ENCODE measurements at places on chromosomes 2 and 18.

DNA sequence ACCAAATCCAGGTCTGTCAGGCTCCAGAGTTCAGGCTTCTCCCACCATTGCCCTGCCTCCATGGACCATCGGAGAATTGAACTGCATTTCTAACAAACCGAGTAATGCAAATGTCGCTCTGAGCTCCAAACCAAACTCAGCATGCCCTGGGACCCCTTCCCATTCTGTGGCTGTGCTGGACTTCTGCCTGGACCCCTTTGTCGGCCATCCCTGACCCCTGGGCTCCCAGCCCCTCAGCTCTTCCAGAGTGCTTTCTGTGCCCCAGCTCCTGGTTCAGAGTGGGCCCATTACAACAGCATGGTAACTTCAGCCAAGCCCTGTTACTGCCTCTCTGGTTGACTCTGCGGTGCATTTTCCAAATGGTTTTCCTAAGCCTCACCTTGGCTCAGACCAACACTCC is 55.1 kb upstream of the MAPRE3 start:
- DNase-seq = no peak

- no peak for DNase-seq
Observed at GRCh38 chr2:37635504-37636380, 35.7 kb downstream of the CDC42EP3 start.

DNA sequence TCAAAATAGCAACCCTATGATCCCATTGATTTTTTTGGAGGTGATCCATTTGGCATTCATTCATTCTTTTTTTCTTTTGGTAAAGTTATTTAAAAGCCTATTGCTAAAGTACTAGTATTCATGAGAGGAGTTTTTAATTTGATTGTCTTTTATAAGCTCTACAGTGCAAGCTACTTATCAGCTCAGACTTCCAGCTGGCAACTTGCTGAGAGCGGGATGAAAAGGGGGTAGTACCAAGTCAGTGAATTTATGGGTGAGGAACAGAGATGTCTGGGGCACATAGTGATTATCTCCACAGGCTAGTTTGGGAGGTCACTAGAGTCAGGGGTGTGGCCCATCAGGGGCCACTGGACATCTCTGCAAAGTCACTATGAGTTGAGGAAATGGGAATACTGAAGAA is 202.4 kb downstream of the PIK3C3 start:
- no peak for DNase-seq

DNA sequence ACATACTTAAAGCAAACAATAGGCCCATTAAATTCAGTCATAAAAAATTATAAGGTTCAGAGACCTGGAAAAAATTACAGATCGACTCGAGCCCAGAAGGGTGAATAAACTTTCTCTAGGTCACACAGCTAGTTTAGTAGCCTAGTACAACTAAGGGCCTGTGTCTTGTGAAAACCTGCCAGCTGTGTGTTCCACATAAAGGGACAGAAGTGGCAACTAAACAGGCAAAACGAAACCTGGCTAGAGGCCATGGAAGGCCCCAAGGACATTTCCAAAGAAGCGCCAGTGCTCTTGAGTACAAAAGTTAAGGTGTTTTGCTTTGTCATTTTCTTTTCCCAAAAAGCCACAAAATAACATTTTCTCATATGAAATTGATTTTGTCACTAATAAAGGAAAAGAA is 164.9 kb downstream of the L3MBTL4 start:
- DNase-seq = no peak

DNA sequence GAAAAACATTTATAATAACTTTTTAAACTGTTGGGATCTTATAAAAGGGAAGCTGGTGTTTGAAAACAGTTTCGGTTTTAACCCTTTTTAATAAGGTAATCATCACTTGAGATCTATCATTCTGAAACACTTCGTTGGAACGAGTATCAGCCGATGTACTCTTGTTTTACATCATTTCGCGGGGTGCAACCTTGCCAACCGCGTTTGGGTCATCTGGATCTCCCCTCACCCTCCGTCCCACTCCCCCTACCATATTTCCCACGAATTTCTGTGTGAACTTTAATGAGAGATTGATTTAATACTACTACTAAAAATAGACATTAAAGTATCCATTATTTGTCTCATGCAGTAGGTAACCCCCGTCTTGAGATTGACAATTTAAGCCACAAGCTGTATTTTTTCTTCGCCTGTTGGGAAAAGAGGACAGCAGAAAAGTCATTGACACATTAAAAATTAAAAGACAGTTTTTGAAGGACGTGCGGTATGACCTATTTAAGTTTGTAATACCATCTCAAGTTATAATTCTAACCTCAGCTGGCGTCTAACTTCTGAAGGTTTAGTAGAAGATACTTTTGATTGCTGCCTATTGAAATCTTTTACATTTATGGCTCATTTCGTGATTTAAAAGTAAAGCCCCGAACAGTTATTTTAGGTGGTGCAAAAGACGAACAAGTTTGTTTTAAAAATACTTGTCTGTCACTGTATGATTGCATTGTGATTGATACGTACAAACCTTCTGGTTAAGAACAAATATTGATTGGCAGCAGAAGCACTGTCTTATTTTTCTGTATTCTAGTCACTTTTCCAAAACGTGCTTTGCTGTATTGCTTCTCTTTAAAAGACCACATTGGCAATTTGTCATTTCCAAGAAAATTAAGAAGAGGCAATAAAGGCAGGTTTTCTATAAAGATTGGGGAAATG is 1.5 kb downstream of the CREB1 start:
- DNase-seq = no peak

DNA sequence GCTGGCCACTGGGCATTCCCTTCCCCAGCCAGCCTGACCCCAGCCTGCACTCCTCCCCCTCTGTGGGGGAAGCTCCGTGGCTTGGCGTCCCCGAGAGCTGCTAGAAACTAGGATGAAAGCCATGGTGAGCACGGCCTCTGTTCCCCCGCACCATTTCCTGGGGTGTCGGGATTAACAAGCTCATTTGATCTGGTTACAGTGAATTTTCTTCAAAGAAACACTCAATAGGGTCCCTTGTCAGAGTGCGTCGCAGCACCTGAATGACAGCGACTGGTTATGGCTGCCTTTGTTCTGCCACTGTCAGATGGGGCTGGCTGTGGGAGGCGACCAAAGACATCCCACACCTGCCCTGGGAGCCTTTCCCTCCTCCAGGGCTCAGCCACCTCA is 7.7 kb upstream of the ALPI start:
- no peak for DNase-seq

DNA sequence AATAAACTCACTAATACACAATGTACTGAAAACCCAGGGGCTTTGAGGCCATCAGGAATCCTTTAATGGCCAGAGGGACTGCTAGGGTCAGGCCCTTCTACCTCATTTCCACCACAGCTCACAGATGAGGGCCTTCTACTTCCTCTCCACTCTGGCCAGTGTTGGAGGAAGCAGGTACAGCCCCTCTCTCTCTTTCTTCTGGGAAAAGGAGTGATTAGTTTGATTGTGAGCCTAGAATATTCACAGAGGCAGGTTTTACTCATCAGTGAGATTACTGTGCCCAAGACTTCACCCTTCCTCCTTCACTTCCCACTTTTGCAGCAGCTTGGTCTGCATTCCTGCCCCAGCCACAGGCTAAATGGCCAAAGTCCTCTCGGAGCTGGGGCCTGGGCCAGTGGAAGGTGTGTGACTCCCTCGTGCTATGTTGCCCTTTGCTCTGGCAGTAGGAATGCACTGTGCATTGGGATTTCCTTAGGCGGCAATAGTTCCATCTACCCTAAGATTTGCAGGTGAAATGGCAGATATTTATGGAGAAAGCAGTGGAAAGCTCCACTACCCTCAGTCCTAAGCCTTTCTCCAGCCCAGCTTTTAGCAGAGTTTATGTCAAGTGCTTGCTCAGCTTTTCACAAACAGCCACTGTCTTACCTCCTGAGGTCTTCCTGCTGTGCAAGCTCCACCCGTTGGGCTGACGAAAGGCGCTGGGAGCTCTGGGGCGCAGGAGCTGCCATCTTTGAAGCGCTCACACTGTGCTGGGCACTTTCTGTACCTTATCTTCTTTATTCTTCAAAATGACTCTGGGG is 36.2 kb upstream of the YES1 start:
- no peak for DNase-seq

DNA sequence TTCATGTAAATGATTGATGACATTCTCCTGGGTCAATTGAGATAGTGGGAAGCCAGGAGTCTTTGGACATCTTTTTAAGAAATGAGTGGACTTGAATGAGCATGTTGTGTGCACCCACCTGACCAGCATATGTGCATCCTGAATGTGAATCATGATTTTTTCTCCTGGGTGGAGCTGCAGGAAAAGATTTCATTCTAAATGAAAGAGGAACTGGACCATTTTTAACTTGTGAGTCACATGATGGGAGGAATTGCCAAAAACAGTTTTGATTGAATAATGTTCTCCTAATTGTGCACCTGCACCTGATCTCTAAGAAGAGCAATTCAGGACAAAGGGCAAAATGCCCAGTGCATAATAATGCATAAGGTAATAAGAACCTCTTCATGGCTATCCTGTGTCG is 32.3 kb downstream of the COPS8 start:
- DNase-seq = no peak

DNA sequence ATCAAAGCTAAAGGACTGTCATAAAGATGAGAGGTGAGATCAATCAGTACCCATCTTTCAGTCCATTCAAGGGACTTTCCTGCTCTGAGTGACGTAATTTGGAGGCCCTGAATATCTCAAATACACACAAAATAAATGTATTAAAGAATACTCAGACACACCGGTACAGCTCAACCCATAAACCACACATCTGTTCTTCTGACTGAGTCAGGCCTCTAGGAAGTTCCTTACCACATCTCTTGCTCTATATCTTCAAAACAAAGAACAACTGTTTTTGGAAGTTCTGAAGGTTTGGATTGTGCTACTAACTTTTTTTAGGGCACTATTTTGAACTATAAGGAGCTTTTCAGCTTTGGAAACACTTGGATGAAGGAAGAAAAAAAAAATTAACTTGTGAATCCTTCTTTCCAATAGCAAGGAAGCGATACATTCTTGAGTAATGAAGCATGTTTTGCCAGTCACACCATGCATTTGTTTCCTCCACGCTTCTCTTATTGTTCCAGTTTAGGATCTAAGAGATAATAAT is 866.5 kb upstream of the VRK2 start:
- DNase-seq = no peak

- no peak for DNase-seq
Observed at GRCh38 chr18:71849407-71849806, 694.7 kb downstream of the CBLN2 start.

DNA sequence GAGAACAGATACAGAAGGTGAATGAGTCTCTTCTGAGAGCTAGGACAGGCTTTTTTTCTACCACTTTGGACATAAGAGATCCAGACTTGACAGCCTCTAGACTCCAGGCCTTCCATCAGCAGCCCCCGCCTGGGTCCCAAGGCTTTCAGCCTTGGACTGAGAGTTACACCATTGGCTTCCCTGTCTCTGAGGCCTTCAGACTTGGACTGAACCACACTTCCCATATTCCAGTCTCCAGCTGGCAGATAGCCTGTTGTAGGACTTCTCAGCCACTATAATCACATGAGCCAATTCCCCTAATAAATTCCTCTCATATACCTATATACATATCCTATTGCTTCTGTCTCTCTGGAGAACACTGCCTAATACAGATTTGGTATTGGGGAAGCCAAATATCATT is 128.2 kb downstream of the MCFD2 start:
- DNase-seq = no peak

GRCh38 chr2:237196866-237197618 is 111.4 kb downstream of the COPS8 start:
- DNase-seq = no peak

DNA sequence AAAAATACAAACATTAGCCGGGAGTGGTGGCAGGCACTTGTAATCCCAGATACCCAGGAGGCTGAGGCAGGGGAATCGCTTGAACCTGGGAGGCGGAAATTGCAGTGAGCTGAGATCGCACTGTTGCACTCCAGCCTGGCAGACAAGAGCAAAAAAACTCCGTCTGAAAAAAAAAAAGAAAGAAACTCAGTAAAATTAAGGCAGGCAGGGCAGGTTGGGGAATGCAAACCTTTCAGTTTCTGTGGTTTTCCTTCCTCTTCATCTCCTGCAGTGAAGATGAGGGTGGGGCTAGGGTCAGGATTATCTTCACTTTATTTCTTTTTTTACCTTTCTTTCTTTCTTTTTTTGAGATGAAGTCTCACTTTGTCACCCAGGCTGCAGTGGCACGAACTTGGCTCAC is 43.2 kb upstream of the PSME4 start:
- no peak for DNase-seq

DNA sequence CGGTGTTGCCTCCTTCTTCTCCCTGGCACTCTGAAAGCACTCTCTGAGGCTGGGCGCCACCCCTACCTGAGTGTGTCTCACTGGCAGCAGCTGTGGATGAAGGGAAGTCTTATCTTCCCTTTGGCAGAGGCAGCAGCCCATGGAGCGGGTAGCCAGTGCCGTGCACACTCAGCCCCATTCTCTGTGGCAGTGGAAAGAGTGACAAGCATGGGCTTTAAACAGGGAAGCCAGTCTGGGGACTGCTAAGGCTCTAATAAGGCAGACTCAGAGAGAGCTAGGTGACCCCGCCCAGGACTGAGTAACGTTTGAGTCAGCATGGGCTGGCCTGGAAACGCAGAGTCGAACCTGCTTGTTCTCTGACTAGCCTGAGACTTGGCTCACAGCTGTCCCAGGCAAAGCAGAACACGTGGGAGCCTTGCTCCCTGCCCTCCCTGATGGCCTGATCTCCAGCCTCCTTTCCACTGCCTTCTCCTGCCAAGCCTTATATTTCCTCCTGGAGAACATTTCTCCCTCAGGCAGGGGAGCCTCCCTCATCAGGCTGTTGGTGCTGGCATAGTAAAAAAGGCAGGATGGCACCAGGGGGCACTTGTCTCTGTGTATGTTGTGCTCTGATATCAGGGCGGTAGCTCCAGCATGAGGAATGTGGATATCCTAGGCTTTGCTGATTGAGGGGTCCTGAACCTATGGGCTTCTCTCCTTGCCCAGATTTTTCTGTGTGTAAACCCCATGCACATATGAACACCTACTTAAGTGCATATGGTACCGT is 93.9 kb upstream of the LGALSL start:
- DNase-seq = peak; percentile 60

GRCh38 chr2:137928547-137929518 is 35.4 kb upstream of the HNMT start:
- DNase-seq = no peak

GRCh38 chr18:76491776-76492668 is 3.0 kb downstream of the ZNF516 start:
- DNase-seq = peak; percentile 63

DNA sequence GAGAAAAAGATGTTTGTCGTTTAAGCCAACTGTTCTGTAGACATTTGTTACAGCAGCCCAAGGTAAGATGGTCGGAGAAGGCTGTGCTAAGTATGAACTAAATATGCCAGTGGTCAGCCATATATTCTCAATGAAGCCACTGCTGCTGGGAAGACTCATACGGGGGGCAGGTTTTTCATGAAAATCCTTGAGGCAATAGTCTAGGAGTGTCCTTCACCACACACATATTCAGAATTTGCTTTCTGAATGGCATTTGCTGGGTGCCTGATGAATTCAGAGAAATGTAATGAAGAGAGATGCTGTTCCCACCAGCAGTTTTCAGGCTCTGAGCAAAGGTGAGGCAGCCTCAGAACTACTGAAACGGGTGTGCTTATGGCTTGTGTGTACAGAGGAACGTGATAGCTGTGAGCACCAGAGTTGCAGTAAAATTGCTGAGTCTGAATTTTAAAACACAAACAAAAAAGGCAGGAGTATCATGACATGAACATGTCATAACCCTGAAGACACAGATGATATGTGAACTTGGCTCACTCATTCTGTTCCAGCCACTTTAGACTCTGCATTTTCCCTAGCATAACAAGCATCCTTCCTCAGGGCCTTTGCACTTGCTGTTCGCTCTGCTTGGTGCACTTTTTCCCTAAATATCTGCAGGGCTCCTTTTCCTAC is 21.3 kb upstream of the TCF4 start:
- DNase-seq = no peak
